ENCODE measurements at places on chromosomes 1 and 21.
A peak's percentile ranks its signal among the peaks of the same experiment; 100 is the strongest.

GRCh38 chr1:52534928-52535764 lies 17.7 kb downstream of the TUT4 start:
- no peak for DNase-seq

DNA sequence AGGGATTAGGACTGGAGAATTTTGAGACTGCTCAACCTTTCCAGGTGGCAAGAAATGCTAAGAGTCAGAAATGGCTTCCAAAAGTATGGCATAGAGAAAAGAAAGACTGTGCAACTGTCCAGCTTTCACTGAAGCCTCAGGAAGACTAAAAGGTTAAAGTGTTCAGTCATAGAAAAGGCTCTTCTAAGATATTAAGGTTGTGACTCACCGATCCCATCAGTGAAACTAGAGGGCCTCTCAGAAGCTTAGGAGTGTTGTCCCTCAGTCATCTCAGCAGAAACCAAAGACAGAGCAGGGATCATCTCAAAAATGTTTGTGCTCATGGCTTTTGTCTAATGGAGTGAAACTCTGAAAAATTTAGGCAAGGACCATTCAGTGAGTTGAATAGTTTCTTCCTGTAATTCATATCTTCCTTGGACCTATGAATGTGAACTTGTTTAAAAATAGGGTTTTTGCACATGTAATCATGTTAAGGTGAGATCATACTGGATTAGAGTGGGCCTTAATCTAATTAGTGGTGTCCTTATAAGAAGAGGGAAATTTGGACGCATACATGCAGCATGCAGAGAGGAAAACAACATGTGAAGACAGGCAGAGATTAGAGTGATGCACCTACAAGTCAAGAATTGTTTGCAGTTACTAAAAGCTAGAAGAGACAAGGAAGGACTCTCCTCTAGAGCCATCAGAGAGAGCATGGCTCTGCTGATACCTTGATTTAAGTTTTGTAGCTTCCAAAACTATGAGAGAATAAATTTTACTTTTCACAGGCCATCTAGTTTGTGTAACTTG lies 71.3 kb downstream of the RPE65 start:
- DNase-seq: no peak

GRCh38 chr1:205287076-205287475 lies 34.5 kb downstream of the NUAK2 start:
- no peak for DNase-seq

GRCh38 chr1:228190778-228191177 lies 17.1 kb upstream of the OBSCN start:
- DNase-seq: no peak

GRCh38 chr1:233004451-233004850 lies 54.0 kb downstream of the NTPCR start:
- DNase-seq: no peak

- no peak for DNase-seq
Measured at GRCh38 chr21:25494804-25495203, 112.5 kb downstream of the MRPL39 start.

DNA sequence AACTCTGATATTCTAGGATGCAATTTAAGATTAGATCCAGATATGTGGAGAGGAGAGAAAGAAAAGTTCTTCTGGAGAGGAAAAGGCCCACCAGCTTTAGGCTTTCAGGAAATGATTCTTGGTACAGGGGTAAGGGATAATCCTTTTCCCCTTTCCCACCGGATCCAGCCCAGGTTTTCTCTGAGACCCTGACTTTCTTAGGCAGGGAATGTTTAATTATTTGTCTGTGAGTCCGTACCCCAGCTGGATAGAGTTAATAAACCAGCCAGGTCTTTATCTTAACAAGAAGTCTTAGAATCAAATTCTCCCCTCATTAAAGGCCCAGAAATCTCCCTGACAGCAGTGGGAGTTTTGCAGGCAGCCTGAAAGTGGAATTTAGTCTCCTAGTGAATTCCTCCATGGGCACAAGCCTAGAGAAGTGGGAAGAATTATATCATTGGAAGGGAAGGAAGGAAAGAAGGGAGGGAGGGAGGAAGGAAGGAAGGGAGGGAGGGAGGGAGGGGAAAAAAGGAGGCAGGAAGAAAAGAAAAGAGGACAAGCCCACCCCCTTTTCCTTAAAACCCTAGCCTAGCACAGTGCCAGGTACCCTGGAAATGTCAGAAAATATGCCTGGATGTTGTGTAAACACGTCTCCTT lies 189.0 kb downstream of the PLPP3 start:
- peak; percentile 84 for DNase-seq

- DNase-seq: no peak
Measured at GRCh38 chr21:35162831-35163230, 113.7 kb upstream of the RUNX1 start.

DNA sequence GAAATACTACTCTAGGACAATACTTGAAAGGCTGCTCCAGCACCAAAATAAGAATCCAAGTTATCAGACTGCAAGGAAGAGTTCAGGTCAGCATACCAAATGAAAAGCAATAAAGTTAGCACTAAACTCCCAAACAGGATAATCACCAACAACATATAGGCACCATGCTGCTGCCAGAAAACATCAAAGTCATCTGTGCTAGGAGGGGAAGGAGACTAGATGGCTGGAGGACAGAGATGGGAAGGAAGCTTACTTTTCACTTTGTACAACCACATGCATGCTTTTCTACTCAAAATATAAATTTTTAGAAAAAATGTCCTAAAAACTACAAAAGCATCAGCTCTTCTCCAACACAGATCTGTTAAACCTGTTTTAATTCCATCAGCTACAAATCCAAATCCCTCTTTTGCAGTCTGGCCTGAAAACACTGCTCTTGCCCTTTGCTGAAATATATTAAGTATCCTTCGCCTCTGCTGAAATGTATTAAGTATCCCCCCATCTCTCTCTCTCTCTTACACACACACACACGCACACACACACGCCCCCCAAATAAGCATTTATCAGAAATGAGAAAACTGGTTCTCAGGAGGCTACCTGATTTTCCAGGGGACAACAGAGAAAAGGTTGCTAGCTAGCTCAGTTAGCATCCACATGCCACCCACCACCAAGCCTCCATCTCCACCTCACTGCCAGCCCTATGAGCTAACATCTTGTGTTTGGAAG lies 1.5 kb downstream of the GATAD2B start:
- DNase-seq: no peak

GRCh38 chr1:18597160-18598042 lies 33.2 kb upstream of the PAX7 start:
- peak; percentile 53 for DNase-seq

DNA sequence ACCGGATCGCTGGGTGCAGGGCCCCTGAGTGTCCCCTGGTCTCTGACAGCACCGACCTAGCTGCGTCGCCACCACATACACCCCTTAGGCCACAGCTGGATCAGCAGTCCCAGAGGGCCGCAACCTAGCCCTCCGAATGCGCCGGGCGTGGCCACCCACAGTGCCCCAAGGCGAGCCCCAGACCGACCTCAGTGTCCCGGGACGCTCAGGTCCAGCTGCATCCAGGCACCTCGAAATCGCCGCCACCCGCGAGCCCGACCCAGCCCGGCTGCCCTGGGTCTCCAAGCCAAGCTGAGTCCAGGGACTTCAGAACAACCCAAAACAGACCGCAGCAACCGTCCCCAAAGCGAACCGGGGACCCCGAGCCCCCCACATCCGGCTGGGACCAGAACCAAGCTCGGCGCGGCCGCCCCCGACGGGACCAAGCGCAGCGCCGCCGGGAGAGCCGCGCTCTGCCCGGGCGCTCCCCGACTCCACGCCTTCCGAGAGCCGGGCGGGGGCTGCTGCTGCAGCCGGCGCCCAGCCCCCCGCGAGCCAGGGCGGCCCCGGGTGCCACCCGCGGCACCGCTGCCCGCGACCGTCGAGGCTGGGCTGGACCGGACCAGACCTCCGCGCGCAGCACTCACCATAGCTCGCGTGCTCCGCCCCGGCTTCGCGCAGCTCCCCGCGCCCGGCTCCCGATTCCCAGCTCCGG lies 54.6 kb upstream of the ECE1 start:
- DNase-seq: no peak

- no peak for DNase-seq
Measured at GRCh38 chr1:101165532-101165931, 71.3 kb upstream of the S1PR1 start.

DNA sequence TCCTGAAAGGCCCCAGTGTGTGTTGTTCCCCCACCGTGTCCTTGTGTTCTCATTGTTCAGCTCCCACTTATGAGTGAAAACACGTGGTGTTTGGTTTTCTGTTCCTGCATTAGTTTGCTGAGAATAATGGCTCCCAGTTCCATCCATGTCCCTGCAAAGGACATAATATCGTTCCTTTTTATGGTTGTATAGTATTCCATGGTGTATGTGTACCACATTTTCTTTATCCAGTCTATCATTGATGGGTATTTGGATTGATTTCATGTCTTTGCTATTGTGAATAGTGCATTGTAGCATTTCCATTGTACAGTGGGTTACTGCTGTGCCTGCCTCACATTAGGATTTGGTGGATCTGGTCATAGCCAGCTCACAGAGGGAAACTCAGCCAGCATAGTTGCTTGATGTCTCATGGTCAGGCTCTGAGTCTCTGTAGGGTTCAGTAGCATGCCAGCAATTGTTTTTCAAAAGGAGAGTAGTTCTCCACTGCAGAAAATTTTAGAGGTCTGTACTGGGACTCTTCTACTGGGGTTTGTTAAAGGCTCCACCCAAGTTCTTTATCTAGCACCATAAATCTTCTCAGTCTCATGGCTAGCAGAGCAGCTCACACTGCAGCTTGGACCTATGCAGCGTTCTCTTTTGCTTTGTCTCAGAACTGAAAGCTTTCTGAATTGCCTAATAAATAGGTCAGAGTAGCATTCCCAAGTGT lies 41.0 kb downstream of the RUNX3 start:
- DNase-seq: no peak

DNA sequence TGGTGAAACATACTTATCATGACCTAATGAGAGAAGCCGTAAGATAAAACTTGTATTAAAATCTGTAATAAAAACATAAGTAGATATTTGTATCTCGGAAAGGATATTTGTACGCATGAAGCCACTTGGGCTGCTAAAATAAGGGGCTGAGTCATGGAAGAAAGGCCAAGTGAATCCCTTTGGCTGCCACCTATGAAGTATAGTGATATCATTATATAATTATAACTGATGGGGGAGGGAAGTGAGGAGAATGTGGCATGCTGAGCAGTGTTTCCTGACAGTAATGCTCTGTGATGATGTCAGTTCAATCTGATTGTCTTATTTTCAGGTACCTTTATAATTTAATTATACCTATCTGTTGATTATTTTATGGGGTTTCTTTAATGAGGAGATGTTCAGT lies 13.6 kb downstream of the RWDD3 start:
- DNase-seq: no peak

DNA sequence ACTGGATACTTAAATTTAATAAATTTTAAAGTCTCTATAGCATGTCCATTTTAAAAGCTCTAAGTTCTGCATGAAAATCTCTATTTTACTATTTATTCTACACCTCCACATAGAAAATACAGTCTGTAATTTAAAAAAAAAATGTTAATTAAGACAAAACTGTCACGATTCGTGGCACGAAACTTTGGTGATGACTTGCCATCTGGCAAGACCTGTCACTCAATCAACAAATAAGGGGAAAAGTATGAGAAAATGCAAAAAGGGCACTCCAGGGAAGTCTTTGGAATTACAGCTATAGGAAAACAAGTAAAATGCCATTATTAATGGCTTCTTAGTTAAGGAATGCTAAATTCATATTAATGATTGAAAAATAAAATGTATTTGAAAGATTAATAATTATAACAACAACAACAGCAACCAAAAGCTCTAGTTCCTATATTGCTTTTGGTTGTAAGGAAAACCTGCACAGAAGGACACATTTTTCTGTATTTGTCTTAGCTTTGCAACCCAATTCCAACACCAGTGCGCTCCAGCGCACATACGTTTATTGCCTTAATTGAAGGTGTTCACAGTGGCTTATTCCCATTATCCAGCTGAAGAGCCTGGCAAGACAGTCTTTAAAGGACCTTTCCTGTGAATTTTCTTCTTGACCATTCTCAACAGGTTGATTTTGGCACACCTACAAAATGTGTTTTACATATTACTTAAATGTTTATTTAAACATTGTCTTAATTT lies 107.8 kb downstream of the PLPPR5 start:
- DNase-seq: no peak

DNA sequence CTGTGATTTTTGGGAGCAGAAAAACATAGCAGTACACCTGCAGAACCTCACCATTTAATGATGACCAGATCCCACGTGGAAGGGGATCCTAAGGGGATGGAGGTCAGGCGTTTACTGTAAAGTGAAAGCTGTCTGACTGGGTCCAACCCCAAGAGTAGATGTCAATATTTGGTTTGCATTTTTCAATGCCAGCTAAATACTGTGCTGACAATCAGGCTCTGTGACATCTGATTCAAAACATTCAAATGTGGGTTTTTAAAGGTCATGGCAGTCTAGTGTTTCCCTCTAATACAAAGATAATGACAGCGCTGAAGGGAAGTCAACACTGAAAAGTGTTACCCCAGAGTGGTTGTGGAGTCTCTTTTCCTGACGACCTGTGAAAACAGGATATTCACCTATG lies 68.1 kb downstream of the SPAG17 start:
- no peak for DNase-seq

DNA sequence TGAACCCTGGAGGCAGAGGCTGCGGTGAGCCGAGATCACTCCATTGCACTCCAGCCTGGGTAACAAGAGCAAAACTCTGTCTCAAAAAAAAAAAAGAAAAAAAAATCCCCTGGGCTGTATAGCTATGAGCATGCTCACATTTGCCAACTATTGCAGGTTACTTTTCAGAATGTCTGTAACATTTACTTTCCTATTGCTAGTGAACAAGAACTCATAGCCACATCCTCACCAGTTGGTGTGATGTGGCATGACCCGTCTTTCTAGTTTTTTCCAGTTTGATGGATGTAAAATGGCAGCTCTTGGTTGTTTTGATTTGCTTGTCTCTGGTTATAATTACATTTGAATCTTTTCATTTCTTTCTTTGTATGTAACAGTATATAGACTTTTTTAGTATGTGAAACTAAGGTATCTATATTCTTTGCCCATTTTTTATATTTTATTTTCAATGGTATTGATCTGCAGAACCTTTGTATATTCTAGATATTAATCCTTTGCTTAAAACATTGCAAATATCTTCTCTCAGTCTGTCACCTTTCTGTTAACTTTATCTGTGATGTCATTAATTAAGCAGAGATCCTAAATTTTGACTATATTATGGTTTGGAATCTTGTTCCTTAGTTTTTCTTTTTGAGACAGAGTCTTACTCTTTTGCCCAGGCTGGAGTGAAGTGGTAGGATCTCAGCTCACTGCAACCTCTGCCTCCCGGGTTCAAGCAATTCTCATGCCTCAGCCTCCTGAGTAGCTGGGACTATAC lies 11.6 kb downstream of the MED18 start:
- DNase-seq: no peak

DNA sequence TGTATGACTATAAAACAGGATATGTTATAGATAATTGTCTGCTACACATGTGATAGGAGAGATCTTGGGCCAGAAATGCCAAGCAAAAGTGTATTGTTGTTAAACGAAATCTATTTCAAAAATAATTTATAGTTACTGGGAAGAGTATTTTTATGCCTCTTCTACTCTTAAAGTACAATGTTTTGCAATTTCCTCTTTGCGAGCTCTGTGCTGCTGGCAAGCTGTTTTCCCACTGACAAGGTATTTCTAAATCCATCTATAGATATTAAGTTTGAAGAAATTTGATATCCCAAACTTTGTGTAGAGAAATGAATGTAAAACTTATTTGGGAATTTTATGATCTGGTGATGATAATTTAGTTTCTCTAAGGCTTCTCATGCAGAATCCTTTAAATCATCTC lies 63.3 kb upstream of the PTGFR start:
- DNase-seq: no peak

Data from mesendoderm (in vitro differentiated cells).